ENCODE measurements at places on chromosomes 11 and 22.
A peak's percentile ranks its signal among the peaks of the same experiment; 100 is the strongest.

- DNase-seq: no peak
These were observed 123.5 kb downstream of the CACNA1I start for GRCh38 chr22:39693943-39694500.

DNA sequence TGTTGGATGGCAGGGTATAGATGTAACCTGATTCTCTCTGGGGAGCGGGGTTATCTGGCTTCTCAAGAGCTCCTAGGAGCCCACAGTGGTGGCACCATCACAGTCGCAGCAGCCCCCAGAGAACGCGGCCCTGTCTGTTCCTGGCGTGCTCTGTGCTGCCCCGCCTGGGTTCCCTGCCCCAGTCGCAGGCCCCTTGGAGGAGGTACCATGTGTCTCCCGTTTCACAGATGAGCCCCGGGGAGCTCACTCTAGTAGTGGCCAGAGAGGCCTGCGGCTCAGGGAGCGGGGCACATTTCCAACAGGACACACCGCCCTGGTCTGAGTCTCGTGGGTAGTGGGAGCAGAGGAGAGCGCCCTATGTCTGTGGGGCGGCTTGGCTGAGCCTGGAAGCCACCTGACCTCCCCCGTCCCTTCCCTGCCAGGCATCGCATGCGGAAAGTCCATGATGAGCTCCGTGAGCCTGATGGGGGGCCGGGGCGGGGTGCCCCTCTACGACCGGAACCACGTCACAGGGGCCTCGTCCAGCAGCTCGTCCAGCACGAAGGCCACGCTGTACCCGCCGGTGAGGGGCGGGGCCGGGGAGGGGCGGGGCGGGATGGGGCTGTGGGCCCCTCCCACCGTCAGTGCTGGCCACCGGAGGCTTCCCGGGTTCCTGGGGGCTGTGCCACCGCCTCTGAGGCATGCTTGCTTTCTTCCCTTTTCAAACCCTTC lies 21.0 kb upstream of the PPP6R3 start:
- DNase-seq: no peak

DNA sequence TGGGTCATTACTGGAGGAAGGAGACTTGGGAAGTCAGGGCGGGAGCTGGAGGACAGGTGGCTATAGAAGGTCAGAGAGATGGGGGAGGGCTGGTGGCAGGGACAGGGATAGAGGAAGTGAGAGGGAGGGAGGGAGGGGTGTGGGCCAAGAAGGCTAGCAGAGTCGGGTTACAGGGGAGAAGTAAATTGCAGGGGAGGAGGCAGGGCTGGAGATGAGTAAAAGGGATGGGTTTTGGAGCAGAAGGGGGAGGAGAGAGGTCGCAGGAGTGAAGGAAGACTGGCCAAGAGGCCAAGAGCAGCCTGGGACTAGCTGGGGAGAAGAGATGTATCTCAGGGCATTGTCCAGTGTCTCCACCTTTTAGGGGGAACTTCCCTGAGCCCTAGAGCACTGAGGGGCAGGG lies 33.0 kb downstream of the LRRC10B start:
- DNase-seq: no peak

GRCh38 chr11:67024410-67024809 lies 1.5 kb downstream of the SYT12 start:
- DNase-seq: peak; percentile 64

- no peak for DNase-seq
These were observed 239.9 kb downstream of the CNTN5 start for GRCh38 chr11:99260696-99261095.

- DNase-seq: no peak
These were observed 13.6 kb downstream of the KCNJ5 start for GRCh38 chr11:128904656-128905344.

DNA sequence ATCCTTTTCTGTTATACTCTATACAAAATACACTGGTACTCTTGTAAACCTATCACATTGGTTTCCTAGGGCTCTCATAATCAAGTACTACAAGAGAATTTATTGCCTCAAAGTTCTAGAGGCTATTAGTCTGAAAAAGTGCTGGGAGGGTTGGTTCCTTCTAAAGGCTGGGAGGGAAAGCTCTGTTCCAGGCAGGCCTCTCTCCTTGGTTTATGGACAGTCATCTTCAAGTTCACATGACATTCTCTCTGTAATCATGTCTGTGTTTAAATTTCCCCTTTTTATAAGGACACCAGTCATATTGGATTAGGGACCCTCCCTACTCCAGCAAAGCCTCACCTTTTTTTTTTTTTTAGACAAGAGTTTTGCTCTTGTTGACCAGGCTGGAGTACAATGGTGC lies 9.1 kb downstream of the SLC36A4 start:
- DNase-seq: no peak

- DNase-seq: no peak
These were observed 28.9 kb upstream of the TMEM86A start for GRCh38 chr11:18669711-18670110.

GRCh38 chr11:64687204-64687603 lies 35.8 kb downstream of the NRXN2 start:
- DNase-seq: no peak

- no peak for DNase-seq
These were observed 237.6 kb downstream of the OR4A5 start for GRCh38 chr11:54944211-54944610.

DNA sequence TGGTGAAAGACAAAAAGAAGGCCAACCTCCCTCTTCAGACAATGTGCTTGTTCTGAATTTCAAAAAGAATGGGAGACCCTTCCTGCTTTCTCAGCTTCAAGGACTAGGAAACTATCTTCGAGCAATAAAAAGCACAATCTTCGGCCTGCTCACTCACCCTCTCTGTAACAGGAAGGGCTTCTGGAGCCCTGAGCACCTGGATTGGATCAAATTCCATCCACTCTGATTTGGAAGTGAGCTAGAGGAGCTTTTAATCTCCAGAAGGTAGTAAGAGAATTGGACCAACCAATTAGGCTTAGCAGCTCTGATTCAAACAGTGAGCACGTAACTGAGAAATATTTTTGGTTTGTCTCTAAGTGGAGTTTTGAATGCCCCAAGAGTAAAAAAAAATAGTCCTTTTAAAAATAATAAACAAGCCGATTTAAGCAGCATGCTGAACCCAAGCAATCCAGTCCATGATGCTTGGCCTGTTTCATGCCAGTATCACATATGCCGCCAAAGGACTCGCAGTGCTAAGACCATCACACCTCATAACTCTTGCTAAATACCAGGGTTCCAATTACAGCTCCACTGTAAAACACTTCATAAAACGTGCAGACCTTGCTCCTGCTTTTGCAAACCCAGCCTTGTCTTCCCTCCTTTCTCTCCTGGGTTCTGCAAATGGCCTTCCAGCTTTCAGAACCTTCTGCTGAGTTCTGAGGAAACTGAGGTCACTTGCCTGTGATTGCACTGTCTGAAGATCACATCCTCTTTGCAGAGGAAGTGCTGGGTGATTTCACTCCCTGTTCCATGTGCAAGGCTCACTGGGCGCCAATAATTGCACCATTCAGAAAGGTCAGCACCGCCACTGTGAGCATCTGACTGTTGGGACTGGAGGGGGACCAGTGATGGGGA lies 74.4 kb downstream of the SLC1A2 start:
- DNase-seq: no peak

DNA sequence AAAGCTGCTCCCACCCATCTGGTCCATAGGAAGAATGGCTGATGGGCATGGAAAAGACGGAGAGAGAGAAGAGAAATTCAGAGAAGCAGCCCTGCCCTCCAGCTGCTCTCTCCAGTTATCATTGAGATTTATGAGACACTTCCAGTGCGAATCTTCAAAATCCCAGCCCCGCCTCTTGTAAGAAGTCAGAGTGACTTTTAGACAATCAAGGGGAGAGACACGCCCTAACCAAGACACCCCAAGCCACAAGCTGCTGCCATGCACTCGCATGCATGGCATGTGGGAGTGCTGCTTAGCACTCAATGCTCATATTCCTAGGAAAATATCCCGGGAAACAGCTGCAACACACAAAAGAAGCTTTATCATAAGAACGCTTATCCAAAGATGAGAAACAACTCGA lies 110.6 kb upstream of the BID start:
- DNase-seq: no peak

- DNase-seq: no peak
These were observed 13.7 kb upstream of the CSNK2A3 start for GRCh38 chr11:11366793-11367192.

DNA sequence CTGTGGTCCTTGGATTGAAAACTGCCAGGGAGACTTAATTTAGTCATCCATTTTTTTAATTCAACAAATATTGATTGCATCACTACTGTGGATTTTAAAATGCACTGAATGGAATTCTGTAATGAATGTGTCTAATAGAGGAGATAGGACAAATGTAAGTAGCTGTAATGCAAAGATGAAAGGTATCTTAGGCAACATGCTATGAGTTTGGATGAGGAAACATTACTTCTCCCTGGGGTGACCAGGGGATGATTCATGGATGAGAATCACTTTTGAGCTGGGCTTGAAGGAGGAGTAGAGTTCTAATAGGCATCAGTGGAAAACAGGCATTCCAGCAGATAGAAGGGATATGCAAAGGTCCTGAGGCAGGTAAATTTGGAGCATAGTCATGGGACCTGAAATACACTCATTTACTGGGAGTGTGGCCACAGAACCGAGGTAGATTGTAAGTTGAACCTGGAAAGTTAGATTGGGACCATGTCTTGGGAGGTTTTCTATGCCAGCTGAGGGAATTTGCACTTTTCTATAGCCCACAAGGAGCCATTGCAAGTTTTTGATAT lies 43.4 kb downstream of the PKNOX2 start:
- no peak for DNase-seq

DNA sequence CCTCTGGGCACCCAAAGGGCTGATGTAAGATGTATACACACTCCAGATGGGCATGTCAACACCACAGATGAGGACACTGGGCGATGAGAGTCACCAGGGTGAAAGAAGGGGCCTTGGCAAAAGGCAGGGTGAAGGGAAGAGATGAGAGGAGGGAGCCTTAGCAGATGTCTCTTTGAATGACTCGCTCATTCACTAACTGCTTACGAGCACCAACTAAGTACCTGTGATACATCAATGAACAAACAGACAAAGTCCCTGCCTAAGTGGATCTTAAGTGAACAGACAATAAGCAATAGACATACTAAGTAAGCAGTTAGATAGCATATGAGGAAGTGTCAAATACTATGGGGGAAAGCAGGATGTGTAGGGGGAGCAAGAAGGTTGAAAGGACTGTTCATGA lies 7.5 kb downstream of the ME3 start:
- DNase-seq: no peak

DNA sequence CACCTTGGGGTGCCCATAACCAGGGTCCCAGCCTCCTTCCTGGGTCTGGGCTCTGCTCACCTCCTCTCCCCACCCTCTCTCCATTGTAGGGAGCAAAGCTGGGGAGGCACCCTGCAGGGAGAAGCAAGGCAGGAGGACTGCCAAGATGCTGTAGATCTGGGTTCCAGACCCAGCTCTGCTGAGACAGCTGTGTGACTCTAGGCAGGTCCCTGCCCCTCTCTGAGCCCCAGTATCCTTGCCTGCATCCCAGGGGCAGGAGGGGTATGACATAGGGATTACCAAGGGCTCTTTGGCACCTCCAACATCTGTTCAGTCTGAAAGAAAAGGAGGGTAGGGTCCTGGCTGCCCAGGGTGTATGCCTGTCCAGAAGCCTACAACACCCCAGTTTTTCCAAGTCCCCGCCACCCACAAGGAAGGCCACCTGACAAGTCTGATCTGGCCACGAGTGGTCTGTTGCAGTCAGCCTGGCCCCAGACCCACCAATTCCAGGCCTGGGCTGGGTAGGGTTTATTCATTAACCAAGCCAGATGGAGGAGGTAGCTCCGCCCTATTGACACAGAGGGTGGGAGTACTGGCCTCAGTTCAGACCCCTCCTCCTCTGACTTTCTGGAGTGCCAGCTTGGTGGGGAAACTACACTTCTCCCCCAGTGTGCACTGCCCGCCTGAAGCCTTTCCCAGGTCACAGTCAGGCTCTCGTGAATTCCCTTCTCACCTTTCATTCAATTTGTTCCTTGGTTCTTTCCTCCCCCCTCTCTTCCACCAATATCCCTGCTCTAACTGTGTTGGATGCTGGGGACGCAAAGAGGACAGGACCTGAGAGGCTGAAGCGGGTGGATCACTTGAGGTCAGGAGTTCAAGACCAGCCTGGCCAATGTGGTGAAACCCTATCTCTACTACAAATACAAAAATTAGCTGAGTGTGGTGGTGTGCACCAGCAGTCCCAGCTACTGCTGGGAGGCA lies 15.0 kb downstream of the STARD10 start:
- no peak for DNase-seq

- peak; percentile 30 for DNase-seq
These were observed 737 bp downstream of the BCL2L13 start for GRCh38 chr22:17639247-17639741.

DNA sequence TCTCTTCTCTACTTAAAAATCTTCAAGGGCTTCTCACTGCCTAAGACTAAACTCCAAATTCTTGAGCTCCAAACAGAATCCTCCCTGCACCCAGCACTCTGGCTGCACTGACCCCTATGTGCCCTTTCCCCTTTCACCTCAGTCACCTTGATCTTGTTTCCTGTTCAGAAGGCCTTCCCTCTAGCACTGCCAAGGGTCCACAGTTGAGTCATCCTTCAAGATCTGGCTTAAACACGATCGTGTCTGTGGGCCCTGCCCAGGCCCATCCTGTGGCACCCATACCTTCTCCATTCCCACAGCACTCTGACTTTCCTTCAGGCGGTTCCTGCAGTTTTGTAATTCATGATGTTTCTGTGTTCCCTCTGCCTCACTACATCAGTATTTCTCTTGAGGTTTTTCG lies 129.2 kb downstream of the ARL14EP start:
- DNase-seq: no peak

DNA sequence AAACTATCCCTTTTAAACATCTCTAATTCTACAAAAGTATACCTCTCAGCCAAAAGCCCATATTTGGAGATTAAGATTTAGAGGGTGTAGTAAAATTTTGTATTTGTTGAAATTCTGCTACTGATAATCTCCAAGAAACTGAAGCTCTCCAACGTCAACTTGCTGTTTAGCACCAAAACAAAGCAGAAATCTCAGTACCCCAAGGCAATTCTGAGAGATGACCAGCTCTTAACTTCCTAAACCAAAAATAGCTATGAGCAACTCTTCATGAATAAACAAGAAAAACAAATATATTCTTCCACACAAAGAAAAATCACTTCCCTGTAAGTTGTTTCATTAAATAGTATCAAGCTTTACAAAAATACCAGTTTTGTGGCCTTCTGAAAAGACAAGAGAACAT lies 13.3 kb downstream of the RRAS2 start:
- DNase-seq: no peak

GRCh38 chr11:87926250-87926970 lies 248.8 kb downstream of the RAB38 start:
- DNase-seq: no peak

DNA sequence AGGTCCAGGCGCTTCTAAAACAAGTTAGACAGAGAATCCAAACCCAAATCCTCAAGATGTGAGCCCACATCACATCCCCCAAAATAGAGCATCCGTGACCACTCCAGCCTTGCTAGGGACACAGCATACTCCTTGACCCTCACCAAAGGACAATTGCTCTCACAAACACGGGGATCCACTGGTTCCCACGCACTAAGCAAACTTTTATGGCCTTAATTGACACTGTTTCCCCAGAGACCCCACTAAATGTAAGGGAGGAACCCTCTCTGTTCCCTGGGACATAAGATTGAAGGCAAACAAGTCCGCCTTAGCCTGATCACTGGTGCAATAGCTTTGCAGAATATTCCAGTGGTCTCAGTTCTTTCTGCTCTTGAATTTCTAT lies 20.1 kb downstream of the ZNF74 start:
- no peak for DNase-seq

GRCh38 chr11:77107950-77108349 lies 5.3 kb downstream of the OMP start:
- DNase-seq: no peak

- DNase-seq: no peak
These were observed at the start of gene BACE1-AS for GRCh38 chr11:117290809-117291396. BACE1-AS (plus strand) TSS chr11:117291346.

GRCh38 chr22:25663654-25664053 lies 78.3 kb upstream of the MYO18B start:
- no peak for DNase-seq

GRCh38 chr22:50314455-50315288 lies 7.2 kb upstream of the PLXNB2 start:
- peak; percentile 61 for DNase-seq

Data from CD4-positive, alpha-beta memory T cell (primary cell).